ENCODE measurements at places on chromosomes 6 and 20. TPM values are rescaled to one million over a fixed set of nuclear protein-coding genes. Genes with fewer than 3 reads are reported as not detected.

Gene MAS1
- total RNA-seq, result not detected

Gene CCN5
- not detected for total RNA-seq

Gene DCDC2
- not detected for total RNA-seq

Gene ENPP1
- 21.5 TPM for total RNA-seq

Gene ADGB
- total RNA-seq, result not detected

Gene NMBR
- not detected for total RNA-seq

Gene RNF146
- 34.3 TPM for total RNA-seq

Gene DEFB113
- not detected for total RNA-seq

Gene GRIK2
- 0.97 TPM for total RNA-seq

Gene ESR1
- total RNA-seq, result not detected

Gene HLA-DOB
- 0.32 TPM for total RNA-seq

Gene SEC63
- 16.7 TPM for total RNA-seq

Gene SNX9
- total RNA-seq, result 27.4 TPM

Gene FAM184A
- total RNA-seq, result not detected

Gene PAX1
- not detected for total RNA-seq
